Tibial nerve (tissue), 4 donors: ENCODE measurements at places on chromosomes 12 and 14.

DNA sequence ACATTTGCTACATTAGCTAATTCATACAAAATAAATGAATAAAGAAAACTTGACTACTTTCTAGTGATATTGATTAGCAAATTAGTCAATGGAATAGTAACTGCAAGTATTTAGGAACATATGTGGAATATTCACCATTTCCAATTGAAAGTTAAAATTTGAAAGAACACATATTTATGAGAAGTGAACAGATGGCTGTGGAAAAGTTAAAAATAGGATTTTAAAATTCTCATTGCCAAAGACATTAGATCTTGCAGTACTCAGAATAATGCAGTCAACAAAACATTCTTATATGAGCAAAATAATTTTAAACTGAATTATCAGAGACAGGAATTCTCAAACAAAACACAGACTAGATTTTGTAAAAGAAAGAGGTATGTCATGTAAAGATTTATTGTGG lies 613.9 kb upstream of the NOVA1 start:
- DNase-seq, result no peak

- DNase-seq, result no peak
Measured at GRCh38 chr12:116884871-116885270, 3.6 kb upstream of the HRK start.

- DNase-seq, result no peak
Measured at GRCh38 chr14:99150236-99150635, 121.8 kb downstream of the BCL11B start.

- DNase-seq, result no peak
Measured at GRCh38 chr14:55448141-55448614, 7.8 kb upstream of the TBPL2 start.

DNA sequence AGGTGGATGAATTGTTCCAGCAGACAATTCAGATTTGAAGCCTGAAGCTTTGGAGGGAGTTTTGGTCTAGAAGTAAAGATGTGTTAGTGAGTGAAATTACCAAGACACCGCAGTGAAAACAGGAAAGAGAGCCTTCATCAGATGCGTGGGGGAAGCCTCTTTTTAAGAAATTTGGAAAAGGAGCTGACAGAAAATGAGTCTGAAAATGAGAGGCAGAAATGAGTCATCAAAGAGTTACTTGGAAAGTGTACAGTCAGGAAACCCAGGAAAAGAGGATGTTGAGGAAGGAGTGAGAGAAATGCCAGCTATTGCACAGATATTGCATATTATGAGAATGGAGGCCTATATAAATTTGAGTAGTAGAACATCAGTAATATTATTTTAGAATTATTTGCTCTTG lies 520.7 kb downstream of the NRXN3 start:
- DNase-seq, result no peak

DNA sequence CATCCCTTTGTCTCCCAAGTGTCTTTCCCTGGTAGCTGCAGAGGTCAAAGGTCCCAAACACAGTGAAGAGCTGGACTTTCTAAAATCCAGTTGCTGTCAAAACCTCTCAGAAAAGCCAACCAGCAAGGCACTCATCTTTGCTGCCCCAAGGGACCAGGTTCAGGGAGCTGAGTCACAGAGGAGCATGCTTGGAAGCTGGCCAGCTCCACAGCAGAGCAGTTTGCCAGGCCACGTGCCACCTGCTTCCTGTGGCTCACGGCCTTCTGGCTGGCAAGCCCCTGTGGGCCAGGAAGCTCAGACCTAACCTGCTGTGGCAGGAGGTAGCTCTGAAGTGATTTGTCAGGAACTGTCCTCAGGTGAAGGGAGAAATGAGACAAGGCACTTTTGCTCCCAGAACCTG lies 3.6 kb downstream of the ISCU start:
- DNase-seq, result no peak

GRCh38 chr12:10235761-10236631 lies 23.3 kb downstream of the GABARAPL1 start:
- no peak for DNase-seq

GRCh38 chr14:23481362-23481970 lies 12.0 kb downstream of the NGDN start:
- DNase-seq, result no peak

DNA sequence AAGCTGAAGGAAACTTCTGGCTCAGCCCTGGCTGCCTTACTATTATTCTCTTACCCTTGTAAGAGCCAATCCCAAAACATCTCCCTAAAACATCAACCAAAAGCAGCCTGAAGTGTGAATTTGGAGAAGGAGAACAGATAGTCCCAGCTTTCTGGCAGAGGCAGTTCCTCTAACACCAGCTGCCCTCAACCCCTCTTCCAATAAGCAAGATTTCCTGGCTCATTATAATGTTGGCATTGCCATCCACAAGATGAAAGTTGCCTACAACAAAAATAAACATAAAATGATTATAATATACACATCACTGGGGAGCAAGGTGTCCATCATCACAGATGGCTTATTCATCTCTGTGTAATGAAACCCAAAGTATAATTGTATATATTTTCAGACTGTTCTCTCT lies 352.5 kb upstream of the CCDC196 start:
- no peak for DNase-seq

GRCh38 chr12:68766646-68767045 lies 20.7 kb downstream of the SLC35E3 start:
- DNase-seq, result no peak

DNA sequence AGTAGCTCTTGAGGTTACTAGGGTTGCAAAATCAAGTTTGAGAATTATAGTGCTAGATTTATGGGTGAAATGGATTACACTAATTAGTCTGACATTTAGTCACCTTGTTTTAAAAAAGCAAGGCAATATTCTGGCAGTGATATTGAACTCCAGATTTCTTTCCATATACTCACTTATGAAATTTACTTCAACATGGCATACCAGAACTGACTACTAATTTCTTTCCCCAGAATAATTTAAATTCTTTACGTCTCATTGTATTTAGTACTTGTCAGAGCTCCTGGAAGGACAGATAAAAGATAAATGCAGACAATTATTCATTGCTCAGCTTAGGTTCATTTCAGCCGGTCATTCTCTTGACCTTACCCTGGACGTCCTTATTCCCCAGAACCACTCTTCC lies 24.3 kb downstream of the EMP1 start:
- no peak for DNase-seq

GRCh38 chr14:48568688-48569087 lies 893.3 kb upstream of the MDGA2 start:
- no peak for DNase-seq

- DNase-seq, result no peak
Measured at GRCh38 chr12:111776836-111777344, 10.2 kb downstream of the ALDH2 start.

- peak; percentile 82 for DNase-seq
Measured at GRCh38 chr14:81269100-81269978, 48.6 kb upstream of the GTF2A1 start.

- no peak for DNase-seq
Measured at GRCh38 chr14:104443391-104444158, 136.0 kb upstream of the C14orf180 start.

DNA sequence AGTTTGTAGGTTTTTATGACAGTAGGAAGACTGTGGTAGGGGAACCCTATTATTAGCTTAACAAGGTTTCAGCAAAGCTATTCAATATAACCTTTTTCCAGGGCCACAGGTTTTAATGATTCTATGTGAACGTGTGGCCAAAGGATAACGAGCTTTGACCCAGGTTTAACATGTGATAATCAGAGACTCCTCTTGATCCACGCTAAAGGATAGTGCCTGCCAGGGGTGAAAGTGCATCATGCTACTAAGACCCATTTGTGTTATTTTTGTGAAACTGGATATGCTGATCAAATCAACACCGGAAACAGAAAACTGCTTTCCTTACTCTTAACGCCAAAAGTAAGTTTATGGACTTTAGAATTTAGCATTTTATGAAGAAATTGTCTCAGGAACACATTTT lies 909 bp upstream of the TAOK3 start:
- DNase-seq, result no peak

DNA sequence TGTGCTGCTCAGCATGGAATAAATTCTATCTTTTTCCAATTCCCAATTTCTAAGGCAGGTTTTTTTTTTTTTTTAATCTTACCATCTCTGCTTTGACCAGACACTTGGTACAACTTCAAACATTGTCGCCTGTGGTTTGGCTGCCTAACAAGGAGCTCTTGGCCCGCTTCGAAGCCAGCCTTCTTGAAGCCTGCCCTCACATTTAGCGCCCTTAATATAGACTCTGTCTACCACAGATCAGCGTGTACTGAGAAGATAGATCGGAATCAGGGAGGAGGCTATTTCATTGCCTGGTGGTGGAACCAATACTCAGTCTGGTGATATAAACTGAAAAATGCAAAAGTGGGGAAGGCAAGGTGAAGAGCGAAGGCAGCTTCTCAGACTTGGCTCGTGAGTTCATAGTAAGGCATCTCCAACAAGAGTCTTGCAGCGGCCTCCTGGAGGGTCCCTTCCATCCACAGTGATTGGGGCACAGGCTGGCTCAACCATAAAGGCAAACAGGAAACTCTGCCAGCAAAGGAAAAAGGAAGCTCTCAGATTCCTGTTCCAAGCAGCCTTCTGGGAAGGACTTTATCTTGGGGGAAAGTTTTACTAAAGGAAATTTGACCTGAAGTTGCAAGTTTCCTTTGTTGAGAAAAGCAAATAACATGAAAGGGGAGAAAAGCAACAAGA lies 103.2 kb upstream of the BCL2L14 start:
- DNase-seq, result no peak

- DNase-seq, result no peak
Measured at GRCh38 chr12:78096909-78097597, 266.4 kb downstream of the NAV3 start.

DNA sequence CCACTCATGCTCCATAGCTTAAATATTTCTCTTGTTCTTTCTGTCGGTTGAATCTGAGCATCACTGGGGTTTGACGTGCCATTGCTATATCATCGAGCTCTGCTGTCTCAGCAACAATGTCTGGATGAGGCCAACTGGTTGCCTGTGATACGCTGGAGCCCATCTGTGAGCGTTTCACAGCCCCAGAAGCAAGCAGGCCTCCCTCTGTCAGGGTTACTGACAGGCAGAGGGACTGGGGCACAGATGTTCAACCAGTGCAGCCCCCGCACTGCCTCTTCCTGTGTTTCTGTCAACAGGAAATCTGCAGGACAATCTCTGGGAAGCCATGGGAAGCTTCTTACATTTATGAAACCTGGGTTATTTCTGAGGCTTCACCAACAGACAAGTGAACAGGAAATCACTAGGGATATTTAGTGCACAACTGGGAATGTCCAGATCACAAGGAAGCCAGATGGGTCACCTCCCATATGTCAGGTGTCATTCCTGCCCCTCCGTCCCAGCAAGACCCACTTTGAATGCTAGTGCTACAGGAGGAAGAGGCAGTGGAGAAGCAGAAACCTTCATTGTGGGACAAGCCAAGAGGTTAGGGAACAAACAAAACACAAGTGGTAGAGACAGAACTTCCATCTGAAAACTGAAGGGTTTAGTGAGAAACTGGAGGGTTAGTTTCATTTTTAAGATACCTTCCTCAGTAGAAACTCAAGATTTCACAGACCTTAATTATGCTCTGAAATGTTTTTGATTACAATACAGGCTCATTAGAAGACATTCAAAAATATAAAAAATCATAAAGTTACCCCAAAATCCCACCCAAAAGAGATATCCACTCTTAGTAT lies 24.1 kb downstream of the DMAC2L start:
- DNase-seq, result no peak

GRCh38 chr12:77025782-77026314 lies 39.5 kb downstream of the E2F7 start:
- no peak for DNase-seq

DNA sequence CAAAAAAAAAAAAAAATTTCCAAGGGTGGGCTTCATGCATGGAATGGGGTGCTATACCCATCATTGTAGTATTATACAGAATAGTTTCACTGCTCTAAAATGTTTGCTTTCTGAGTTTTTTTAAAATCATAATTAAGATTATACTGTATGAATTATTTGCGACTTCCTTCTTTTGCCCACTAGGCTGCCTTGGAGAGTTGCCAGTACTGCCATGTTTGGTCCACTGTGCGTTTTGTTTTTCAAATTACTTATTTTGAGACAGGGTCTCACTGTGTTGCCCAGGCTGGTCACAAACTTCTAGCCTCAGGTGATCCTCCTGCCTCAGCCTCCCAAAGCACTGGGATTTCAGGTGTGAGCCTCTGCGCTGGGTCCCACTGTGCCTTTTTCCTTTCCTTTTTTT lies 19.9 kb downstream of the PLBD2 start:
- DNase-seq, result no peak

- no peak for DNase-seq
Measured at GRCh38 chr12:128903236-128903635, 50.0 kb downstream of the GLT1D1 start.

DNA sequence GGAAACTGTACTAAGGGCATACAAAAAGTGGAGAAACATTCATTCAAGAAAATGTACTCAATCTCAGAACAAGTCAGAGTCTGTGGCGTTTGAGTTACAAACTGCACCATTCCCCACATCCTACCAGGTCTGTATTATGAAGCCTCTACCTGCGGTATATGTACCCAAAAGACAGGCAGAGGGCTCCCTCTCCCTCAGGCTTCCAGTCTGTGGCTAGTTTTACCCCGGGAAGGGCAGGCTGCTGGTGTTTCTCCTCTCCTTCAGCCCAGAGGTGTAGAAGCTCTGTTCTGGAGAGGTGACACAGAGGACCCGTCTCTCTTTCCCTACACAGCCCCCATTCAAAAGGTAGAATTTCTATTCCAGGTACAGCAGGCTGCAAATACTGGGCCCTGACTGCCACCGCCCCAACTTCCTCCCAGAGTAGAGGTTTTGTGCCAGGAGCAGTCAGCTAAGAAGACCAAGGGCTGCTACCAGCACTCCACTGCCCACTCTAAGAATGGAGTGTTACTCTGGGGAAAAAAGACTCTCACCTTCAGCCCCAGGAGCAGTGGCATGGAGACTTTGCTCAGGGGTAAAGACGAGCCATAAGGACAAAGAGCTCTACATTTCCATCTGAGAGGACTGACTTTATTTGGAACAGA lies 39.4 kb downstream of the PARP11 start:
- no peak for DNase-seq

DNA sequence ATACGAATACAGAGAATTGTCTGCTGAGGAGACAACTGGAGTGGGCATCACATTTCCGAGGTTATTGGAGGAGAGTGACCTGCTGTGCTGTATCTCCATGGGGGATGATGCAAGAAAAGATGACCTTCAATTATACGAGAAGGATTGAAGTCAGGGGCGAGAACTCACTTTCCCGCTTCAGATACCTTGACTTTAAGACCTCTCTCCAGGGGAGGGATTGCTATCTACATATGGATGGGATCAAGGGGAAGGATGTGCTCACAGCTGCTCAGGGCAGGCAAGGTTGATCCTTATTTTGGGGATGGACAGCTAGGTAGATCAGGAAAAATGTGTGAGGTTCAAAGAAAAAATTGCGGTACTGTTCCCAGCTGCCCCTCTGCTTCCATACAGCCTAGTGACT lies 24.4 kb downstream of the NEUROD4 start:
- DNase-seq, result no peak

- DNase-seq, result no peak
Measured at GRCh38 chr12:67811437-67812361, 163.2 kb downstream of the DYRK2 start.

GRCh38 chr12:52144512-52145227 lies 47.1 kb downstream of the KRT80 start:
- no peak for DNase-seq

GRCh38 chr12:67086116-67086515 lies 183.0 kb upstream of the CAND1 start:
- DNase-seq, result no peak

GRCh38 chr12:28563286-28563685 lies 373.0 kb downstream of the CCDC91 start:
- no peak for DNase-seq
